ENCODE measurements at places on chromosomes 2 and 18.

DNA sequence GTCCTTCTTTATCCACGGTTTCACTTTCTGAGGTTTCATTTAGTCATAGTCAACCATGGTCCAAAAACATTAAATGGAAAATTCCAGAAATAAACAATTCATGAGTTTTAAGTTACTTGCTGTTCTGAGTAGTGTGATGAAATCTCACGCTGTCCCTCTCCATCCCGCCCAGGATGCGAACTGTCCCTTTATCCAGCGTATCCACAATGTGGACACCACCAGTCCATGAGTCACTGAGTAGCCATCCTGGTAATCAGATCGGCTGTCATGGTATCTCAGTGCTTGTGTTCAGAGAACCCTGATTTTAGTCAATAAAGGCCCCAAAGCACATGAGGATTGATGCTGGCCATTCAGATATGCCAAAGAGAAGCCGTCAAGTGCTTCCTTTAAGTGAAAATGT is 3.7 kb downstream of the SP140L start:
- no peak for DNase-seq

DNA sequence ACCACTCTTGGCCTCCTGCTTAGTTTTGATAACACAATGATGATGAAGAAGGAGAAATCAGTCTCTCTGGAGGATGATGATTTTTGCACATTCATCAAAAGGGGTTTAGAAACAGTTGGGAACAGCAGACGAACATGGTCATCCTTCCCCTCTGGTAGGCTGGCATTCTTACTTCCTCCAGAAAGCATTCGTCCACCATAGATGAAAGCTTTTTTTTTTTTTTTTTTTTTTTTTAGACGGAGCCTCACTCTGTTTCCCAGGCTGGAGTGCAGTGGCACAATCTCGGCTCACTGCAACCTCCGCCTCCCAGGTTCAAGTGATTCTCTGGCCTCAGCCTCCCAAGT is 43.5 kb upstream of the TTC39C start:
- no peak for DNase-seq

- no peak for DNase-seq
Observed at GRCh38 chr2:80154231-80154915, 150.2 kb downstream of the LRRTM1 start.

- no peak for DNase-seq
Observed at GRCh38 chr2:122451040-122451439, 695.6 kb downstream of the TSN start.

GRCh38 chr18:76464281-76465259 is 30.5 kb downstream of the ZNF516 start:
- DNase-seq = no peak

DNA sequence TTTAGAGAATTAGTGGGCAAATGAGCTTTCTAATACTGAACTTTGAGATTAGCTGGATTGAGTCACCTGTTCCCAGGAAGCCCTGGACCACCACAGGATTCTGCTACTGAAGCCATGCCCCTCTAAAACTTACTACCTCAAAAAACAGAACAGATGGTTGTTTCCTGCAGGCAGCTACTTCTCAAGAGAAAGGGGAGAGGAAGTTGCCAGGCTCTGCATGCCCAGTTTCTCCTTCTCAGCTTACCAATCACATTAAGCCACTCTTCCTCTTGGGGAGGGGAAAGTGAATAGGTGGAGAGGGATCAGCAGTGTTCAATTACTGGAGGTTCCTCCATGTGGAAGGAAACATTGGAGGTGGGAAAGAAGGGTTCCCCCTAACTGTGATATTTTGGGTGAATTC is 24.9 kb upstream of the C1GALT1C1L start:
- DNase-seq = no peak

GRCh38 chr2:8249769-8250168 is 432.1 kb upstream of the ID2 start:
- DNase-seq = no peak
